Lung microvascular endothelial cell (primary cell): ENCODE measurements at places on chromosomes 16 and 17. TPM values are rescaled to one million over a fixed set of nuclear protein-coding genes. Genes with fewer than 3 reads are reported as not detected.

GRCh38 chr16:4389051-4389955 lies 17.7 kb downstream of the VASN start:
- no peak for DNase-seq

GRCh38 chr16:75095204-75095621 lies 21.4 kb downstream of the LDHD start:
- no peak for DNase-seq

DNA sequence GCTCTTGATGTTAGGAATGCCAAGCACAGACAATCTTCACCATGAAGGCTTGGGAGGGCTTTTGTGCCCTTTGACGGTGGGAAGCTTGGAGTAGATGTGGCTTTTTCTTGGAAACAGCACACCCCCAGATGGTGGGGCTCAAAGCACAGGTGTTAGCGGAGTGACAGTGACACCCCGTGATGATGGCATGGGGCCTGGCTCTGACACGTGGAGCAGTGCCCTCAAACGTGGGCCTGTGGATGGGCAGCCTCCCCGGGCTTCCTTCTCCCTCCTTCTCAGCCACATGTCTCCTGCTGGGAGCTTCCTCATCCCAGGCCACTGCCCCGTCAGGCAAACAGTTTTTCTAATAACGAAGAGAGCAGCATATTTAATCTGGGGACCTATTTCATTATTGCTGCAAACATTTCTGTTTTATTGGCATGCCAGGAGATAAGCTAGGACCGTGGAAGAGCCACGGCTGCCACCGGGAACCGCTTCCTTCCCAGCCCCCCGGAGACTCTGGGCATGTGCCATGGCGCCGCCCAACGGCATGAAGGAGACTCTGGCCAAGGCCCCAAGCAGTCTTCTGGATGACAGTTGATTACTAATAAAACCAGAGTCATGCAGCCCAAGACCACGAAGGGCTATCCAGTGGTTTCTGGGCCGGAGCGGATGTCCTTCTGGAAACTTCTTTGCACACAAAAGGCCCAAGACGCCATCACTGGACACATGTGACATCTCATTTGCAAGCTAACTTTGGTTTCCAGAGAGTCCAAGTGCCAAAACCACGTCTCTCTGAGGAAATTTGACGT lies 280.3 kb upstream of the FOXF1 start:
- DNase-seq, result no peak

Gene TTLL6
- not detected in 2 replicates for total RNA-seq
